ENCODE measurements at places on chromosomes 11 and 22.
A peak's percentile ranks its signal among the peaks of the same experiment; 100 is the strongest.

- DNase-seq: peak; percentile 73
Observed at GRCh38 chr22:50731811-50732624, 6.0 kb upstream of the ACR start.

DNA sequence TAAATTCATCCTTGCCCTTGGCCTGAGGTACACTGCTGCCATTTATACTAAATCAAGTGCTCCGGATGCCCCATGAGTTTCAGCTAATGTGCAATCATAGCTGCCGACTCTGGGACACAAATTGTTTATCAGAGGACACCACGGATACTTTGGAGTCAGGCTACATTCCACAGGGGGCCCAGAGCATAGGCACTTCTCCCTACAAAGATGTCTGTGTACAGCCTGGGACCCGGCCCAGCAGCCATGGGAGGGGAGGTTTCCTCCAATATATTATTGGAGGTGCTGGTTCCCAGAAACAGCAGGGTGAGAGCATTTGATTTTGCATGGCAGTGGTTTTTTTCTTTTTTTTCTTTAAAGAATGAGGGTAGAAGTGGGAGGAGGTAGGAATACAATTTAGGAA, 31.3 kb downstream of the HTR3B start:
- DNase-seq: no peak

DNA sequence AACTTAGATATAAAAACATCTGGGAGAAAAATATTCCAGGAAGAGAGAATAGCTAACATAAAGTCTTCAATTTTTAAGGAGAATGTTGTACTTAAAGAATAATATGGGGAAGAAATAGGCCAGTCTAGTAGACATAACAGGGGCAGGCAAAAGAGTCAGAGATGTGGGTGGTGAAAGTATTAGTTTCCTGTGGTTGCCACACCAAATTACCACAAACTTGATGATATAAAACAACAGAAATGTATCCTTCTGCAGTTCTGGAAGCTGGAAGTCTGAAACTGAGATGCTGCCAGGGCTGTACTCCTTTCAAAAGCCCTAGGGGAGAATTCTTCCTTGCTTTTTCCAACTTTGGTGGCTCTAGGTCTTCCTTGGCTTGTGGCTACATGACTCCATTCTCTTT, 1309.7 kb downstream of the LRRC4C start:
- no peak for DNase-seq

DNA sequence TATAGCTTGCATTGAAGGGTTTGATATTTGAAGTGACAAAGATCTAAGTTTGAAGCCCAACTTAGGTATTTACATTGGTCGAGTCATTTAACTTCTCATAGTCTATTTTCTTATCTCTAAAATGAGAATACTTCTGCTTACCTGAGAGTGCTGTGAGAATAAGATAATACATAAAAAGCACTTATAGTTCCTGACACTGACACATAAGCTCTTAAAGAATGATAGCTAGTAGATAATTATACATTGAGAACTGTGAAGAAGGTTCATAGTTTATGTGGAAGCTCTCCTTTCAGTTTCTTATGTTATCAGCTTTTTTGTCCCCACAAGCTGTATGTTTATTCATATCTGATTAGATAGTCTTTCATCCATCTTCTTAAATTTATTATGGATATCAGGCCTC, 4.8 kb downstream of the PPME1 start:
- no peak for DNase-seq

DNA sequence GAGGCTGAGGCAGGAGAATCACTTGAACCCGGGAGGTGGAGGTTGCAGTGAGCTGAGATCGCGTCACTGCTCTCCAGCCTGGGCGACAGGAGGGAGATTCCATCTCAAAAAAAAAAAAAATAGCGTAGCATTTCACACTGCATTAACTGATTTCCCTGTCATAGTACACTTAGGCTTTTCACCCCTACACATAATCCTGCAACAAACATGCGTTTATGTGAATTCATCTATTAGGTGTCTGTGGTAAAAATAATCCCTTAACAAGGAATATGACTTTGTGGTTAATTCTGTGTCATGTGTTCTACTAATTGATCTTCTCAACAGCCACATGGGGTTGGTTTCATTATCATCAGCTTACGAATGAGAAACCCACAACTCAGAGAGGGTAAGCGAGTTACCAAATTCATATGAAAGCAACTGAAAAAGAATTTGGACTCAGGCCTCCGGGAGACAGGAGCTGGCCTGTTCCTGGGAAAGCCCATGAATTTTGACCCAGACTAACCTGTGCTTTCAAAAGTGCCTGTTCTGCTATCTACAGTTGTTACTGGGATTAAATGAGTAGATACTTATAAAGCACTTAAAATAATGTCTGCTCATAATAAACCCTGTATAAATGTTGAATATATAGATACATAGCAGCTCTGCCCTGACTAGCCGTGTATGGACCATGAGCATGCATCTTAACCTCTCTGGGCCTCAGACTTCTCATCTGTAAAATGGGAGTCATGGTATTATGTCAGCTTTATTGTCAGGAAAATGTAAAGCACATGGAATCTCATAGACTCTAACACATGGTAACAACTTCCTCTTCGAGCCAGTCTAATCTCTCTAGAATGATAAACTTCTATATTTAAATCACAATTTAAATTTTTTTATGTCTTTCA, 36.6 kb downstream of the KCNJ1 start:
- peak; percentile 66 for DNase-seq

GRCh38 chr11:94806014-94806413, 37.9 kb downstream of the AMOTL1 start:
- DNase-seq: no peak

GRCh38 chr11:110724358-110724757, 12.1 kb upstream of the ARHGAP20 start:
- DNase-seq: no peak

DNA sequence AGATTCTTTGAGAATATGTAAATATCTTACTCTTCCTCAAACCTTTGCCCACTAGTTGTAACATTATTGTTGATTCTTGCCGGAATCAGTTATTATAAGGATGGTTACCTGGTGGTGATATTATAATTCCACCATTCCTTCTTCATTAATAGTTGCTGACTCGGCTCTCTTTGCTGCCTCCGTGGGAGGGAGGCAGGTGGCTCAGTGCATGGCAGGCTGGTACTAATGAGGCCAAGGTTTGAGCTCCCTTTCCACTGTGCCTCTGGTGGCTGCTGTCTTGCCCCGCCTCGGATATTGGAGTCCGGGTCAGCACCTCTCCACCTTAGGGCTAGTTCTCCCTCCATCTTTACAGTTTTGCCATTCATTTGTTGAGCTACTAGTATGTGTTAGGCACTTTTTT, 12.7 kb downstream of the CD6 start:
- DNase-seq: no peak

GRCh38 chr11:4072668-4073285, 21.8 kb upstream of the RRM1 start:
- DNase-seq: peak; percentile 81

DNA sequence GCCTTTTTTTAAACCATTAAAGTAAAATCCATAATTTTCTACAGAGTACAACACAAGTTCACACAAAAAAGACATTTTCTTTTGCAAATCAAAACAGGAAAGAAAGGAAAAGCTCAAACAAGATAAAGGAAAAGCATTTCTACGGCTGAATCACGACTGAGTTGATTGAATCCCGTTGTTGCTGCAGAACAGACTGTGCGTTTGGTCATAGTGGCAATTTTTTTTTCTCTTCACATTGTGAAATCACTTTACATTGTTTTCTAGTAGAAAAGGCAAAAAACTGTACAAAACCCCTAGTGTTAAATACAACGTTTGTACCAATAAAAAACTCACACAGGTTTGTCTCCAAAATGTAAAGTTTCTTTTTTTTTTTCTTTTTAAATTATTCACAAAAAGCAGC, 17.3 kb upstream of the RAPSN start:
- DNase-seq: no peak

GRCh38 chr11:65114538-65115171, 2.8 kb downstream of the ZNHIT2 start:
- DNase-seq: no peak

GRCh38 chr11:67024966-67025365, 2.0 kb downstream of the SYT12 start:
- DNase-seq: no peak

- DNase-seq: no peak
Observed at GRCh38 chr11:43583548-43583947, 97.0 kb upstream of the HSD17B12 start.

GRCh38 chr11:17700991-17701390, 18.4 kb upstream of the MYOD1 start:
- no peak for DNase-seq

GRCh38 chr11:16239141-16240105, 116.9 kb downstream of the SOX6 start:
- DNase-seq: no peak

DNA sequence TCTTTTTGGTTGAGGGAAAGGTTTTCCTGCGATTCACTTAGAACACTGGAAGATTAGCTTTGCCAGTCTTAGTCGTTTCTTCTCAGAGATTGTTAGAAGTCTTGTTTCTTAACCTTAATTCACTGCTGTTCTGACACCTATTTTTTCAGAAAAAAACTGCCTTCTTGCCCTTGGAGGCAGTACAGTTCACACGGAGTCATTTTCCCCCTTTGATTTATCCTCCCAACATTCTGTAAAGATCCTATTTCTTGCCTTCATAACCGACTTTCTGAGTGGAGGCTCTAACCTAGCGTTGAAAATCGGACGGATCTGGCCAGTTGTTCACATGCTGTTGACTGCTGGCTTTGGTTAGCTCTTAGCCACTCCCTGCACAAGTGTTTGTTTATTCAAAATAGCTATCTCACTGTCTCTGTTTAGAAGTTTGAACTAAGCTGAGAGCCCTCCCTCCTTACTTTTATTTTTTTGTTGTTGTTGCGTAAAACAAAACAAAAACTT, 737 bp downstream of the BCL2L13 start:
- peak; percentile 44 for DNase-seq

GRCh38 chr11:27740362-27741013, 40.2 kb upstream of the BDNF start:
- no peak for DNase-seq

- DNase-seq: no peak
Observed at GRCh38 chr11:75263944-75264349, 23.4 kb downstream of the TPBGL start.

DNA sequence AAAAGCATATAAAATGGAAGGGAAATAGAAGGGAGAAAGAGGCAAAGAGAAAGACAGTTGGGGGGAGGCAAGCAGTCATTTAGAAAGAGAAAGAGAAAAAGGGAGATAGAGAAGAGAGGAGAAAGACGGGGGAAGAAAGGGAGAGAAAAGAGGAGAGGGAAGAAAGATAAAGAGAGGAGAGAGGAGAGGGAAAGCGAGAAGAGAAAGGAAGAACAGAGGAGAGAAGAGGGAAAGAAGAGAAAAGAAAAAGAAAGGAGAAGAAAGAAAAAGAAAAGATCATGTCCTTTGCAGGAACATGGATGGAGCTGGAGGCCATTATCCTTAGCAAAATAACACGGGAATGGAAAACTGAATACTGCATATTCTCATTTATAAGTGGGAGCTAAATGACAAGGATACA, 247.7 kb downstream of the MIAT start:
- DNase-seq: no peak

- DNase-seq: no peak
Observed at GRCh38 chr22:31107894-31108218, 488 bp upstream of the SELENOM start.

DNA sequence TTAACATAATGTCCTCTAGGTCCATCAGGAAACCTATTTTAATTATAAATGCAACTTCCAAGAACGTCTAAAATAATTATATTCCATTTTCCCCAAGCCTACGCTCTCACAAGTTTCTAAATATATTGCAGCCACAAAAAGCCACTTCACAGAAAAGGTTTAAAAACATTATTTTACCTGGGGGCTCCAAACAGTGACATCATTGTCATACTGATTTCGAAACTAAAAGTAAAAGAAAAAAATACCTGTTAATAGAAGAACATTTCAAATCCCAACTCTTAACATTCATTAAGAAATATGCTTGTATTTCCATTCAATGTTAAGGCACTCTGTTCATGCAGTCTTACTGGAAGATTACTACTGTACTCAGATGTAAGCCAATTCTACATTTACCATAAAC, 1.4 kb downstream of the PSMA1 start:
- peak; percentile 18 for DNase-seq

DNA sequence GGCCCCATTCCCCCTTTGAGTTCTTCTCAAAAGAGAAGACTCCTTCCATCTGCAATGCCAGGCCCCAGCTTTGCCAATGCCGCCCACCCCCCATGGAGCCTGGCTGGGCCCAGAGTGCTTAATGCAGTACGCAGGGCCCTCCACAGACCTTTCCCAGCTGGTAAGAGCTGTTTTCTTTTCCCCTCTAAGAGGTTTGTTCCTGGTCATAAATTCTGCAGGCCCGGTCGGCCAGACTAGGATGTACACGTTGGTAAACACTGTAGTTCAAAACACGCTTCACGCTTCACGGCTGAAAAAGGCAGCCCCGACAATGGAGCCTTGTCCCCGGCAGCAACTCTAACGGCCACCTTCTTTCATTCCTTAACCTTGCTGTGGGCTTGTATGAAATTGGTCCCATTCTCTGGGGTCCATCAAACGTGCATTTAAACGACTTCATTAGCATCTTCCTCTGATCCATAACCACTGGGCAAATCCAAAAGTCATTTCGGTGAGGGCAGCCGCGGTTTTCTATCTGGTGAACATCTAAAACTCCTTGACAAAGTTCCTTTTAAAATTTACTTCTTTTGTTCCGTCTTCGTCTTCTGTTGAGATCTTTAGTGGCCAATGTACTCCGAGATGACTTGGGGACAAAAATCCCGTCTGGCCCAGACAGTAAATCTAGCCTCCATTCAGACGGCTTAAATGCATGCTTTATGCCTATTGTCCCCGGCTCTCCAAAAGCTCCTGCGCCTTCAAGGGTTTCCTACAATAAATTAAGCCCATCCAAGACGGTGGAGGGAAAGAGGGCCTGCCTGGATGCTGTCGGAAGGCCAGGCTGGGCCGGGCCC, 60.0 kb upstream of the MYEOV start:
- no peak for DNase-seq
